ENCODE measurements at places on chromosomes 6 and 20.

- no peak for DNase-seq
Observed at GRCh38 chr6:118522422-118522821, 25.7 kb upstream of the PLN start.

GRCh38 chr20:2692036-2692885 lies at the start of gene EBF4:
Gene EBF4, plus strand, starts transcription at chr20:2692780. Its CDS starts 866 bp downstream, at chr20:2693646.
- no peak for DNase-seq

- DNase-seq, result no peak
Observed at GRCh38 chr20:20498076-20498861, 130.4 kb downstream of the INSM1 start.

DNA sequence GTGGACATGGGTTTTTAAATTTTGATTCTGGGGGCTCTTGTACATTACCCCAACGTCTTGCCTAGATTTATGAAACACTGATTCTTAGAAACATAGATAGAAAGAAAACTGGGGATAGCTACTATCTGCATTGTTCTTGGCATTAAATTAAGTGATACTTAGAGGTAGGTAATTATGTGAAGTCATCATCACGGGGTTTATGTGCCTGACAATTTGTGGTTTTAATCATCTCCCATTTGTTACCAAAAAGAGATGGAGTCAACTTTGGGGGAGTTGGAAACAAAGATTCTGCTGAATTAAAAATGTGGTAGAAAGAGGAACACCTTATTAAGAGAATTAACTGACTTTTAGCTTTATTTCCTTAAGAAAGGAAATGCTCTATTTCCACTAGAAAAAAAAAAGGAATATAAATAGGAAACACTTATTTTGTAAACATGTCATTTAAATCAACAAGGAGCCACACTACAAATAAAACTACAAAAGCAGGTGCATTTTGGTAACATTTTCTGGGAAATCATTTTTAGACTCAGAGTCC lies 5.6 kb downstream of the TNFAIP3 start:
- no peak for DNase-seq

DNA sequence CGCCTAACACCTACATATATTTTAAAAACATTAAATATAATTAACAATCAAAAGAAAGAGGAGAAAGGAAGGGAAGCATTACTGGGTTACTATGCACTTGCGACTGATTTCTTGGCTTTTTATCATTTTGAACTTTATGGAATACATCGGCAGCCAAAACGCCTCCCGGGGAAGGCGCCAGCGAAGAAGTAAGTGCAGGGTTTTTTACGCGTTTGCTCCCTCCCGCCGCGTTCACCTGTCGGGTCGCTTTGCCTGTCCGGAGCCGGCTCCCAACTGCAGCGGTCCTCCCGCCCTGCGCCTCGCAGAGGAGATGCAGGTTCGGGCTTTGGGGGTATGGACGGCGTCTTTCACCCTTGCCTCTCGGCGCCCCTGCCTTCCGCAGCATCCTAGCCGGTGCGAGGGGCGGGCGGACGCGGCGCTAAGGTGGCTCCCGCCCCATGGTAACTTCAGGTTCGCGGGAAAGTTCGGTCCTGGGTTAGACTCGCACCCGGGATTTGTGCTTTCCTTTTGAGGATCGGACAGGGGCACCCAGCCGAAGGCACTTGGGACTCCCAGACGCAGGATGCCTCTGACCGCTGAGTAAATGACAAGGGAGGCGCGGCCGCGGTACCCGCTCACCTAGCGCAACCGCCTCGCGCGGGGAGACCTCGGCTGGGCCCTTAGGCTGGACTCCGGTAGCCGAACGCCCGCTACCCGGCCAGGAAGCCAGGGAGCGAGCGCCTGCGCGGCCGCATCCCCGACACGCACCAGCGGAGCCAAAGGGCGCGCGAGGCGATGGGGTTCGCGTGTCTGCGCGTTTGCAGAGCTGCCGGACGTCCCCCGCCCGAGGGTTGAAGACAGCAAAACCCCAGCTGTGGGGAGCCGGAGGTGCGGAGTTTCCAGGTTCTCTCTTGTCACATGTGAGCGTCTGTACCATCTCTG lies 891 bp downstream of the RSPO3 start:
- no peak for DNase-seq

DNA sequence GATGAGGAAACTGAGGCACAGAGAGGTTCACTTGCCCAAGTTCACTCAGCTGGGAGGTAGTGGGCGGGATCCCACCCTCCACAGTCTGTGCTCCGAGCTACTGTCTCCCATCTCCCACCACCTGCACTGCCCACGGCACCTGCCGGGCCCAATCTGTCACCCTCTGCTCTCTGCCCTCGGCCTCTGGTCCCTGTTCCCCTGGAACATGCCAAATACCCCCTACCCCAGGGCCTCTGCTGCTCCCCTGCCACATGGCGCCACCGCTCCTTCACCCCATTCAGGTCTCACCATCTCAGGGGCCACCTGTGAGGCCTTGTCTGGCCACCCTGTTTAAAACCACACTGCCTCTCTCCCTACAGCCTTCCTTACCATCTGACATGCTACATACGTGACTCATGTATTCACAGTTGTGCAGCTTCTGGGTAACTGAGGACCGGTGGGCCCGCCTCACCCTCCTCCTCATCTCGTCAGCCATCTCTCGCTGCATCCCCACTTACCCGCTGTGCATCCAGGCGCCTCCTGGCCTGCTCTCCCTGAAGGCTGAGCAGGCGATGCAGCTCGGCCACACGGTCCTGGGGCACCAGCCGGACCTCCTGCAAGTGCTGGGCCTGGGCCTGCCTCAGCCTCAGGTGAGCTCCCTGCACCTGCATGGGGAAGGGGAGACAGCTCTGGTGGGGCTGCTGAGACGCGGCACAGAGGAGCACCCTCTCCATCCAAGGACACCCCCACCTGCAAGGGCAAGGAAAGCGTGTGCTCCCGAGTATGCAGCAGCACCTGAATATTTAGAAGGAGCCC lies 50.6 kb downstream of the GINS1 start:
- DNase-seq, result no peak

- DNase-seq, result no peak
Observed at GRCh38 chr6:145887969-145888368, 73.4 kb upstream of the FBXO30 start.

Data from LoVo (cell line).